Bone marrow (tissue), 2 donors: ENCODE measurements at places on chromosomes 7 and 10.
A peak's percentile ranks its signal among the peaks of the same experiment; 100 is the strongest.

DNA sequence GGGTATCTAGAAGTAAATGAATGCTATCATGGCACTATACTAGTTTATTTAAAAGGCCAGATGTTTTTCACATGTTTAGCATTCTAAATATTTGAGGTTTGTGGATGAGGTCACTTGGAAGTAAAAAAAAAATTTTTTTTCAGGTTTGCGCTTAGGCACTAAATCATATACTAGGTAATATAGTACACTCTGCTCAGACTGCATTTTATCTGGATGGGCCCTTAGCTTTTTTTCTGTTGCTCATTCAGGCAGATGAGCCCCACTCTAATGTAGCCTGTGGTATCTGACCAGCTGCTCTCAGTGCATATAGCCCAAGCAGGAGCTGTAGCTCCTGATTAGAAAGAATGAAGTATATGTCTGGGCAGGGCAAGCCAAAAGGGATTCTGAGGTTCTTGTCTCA is 210.1 kb downstream of the AUTS2 start:
- DNase-seq, result no peak

DNA sequence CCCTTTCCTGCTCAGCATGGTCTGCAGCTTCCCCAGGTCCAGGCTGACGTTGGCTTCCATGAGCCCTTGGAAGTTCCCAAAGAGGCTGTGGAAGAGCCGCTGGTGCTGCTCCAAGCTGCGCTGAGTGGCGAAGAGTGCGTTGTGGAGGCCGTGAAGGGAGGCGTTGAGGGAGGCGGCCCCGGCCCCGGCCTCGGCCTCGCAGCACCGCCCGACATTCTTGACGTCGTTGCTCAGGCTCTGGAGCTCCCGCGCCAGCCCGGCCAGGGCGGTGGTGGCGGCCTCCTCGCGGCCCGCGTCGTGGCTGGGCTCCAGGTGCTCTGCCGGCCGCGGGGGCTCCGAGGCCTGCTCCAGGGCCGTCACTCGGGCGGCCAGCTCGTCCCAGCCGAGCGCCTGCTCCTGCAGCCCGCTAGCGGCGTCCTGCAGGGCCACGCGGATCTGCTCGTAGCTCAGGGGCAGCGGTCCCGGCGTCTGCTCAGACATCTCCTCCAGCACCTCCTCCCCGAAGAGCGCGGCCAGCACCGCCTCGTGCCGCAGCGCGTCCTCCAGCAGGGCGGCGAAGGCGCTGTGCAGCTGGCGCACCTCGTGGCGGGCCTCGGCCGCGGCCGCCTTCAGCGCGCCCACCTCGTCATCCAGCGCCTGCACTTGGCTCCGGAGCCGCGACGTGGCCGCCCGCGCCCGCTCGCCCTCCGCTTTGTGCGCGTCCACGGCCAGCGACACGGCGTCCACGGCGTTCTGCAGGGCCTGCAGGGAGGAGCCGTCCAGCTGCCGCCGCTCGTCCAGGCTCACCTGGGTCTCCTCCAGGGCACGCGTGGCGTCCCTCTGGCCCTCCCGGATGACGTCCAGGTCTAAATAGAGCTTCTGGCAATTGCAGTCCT is 14.7 kb downstream of the MMRN2 start:
- no peak for DNase-seq

- DNase-seq, result no peak
These were observed 72.5 kb downstream of the SEMA3D start for GRCh38 chr7:85114342-85114741.

DNA sequence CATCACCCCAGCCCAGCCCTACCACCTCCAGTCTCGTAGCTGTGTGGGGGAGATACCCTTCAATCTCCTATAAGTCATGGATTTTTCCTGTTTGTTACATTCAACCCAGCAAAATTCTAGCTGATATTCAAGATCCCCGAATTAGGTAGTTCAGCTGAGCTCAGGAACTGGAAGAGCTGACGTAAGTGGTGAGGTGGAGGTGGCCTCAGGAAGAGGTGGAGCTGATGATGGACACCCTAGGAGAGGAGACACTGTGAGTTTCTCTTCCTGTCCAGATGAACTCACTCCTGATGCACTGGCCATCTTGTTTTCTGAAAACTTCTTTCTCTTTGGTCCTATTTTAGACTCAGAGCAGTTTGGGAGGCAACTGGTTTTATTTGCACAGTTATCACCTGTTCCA is 90.5 kb upstream of the PITRM1 start:
- no peak for DNase-seq

DNA sequence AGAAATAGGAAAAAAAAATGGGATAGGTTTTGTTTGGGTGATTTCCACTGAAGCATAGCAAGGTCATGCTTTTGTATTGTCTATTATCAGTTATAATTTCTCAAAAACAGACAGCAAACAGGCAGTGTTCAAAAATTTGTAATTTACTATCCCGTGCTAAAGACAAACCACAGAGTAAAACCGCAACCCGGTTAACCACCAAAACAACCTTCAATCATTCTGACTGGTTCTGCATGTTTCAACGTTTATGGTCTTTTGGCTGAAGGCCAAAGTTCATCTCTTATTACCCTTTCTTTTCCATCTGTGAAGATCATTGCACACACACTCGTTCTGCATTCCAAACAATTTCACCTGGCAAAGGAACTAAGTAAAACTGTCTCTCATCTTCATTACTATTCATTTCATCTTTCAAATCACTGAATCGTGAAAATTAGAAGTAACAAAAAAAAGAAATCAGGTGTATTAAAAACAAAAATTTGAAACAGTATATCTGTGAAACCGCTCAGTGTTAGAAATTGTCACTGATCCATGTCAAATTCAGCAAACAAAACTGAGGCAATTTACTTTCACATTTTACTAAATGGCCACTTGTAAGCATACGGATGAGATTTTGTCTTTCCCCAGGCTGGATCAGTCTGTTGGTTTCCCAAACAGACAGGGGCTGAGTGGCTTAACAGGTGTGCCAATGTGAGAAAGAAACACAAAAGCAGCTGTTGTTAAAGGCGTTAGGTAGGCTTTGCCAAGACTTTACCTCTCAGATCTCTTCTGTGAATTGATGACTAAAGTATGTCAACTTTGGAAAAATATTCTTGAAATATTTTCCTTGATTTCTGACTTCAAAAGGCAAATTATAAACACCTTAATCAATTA is 539.6 kb downstream of the CNTNAP2 start:
- DNase-seq, result peak; percentile 39

DNA sequence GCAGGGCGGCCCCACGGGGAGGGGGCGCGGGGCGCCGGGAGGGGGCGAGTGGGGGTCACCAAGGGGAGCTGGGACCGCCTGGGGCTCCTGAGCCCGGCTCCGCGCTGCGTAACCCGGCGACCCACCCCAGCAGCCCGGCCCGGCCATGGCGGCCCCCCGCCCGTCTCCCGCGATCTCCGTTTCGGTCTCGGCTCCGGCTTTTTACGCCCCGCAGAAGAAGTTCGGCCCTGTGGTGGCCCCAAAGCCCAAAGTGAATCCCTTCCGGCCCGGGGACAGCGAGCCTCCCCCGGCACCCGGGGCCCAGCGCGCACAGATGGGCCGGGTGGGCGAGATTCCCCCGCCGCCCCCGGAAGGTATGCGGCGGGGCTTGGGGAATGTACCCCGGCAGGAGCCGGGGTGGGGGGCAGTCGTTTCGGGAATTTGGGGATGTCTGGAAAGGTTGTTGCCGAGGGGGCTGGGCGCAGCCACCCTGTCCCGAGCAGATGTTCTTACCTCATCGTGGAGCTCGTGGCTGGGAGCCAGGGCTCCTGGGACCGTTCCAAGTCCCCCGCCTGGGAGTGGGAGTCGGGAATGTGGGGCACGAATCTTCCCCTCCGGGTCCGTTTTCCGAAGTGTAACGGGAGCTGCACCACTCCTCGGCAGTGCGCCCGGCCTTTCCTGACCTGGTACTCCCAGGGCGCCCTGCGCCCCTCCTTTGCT is 431 bp downstream of the ZYX start:
- no peak for DNase-seq

DNA sequence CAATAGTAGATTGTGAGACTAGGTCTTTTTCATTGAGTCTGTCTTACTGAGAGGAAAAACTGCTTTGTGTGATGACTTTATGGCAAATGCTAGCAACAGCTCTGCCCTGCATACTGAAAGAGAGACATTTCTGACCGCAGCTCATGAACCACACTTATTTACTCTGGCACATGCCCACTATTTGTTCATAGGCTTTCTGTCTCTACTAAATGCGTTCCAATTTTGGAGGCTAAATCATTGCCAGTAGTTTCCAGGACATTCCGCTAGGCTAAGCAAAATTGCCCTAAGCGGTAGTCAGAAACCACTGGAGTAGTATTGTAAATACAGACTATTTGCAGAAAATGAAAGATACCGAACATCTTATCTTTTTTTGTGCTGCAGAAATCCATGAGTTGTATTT is 55.6 kb upstream of the DLX6 start:
- no peak for DNase-seq

DNA sequence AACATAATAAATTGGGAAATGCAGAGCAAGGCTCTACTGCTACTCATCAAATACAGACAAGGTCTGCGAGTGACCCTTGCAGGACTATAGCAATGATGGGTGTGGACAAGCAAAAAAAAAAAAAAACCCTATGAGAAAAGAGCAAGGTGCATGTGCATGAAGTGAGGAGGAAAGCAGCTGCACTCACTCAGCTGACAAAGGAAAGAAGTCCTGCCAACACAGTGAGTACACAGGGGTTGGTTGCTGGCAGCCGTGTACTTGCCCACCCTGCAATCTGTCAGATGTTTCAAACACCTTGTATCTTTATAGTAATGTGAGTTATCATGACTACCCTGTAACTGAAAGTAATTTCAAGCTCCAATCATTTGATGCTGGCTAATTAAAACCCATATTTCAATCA is 20.5 kb downstream of the CHCHD3 start:
- DNase-seq, result no peak

DNA sequence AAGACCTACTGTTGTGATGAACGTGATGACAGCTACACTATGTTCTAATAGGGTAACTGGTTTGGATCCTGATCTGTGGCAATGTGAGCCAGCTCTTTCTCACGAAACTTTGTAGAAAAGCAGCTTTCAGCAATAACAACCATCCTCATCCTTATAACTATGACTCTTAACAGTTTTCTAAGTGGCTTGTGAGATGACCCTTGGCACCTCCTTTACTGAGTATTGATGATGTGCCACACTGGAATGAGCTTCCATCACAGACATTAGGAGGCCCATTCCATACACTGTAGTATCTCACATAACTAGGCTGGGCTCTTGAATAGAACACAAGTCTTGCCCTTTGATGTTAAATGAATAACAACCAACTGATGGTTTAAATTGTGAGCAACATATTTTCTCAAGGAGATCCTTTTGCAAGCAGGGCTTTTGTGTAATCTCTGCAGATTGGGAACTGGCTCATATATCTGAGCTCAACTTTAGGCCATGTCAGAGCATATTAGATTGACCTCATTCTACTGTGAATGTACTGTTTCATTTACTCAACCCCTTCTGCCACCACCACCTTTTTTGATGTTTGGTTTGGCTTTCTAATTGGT is 46.4 kb downstream of the MYPN start:
- no peak for DNase-seq

DNA sequence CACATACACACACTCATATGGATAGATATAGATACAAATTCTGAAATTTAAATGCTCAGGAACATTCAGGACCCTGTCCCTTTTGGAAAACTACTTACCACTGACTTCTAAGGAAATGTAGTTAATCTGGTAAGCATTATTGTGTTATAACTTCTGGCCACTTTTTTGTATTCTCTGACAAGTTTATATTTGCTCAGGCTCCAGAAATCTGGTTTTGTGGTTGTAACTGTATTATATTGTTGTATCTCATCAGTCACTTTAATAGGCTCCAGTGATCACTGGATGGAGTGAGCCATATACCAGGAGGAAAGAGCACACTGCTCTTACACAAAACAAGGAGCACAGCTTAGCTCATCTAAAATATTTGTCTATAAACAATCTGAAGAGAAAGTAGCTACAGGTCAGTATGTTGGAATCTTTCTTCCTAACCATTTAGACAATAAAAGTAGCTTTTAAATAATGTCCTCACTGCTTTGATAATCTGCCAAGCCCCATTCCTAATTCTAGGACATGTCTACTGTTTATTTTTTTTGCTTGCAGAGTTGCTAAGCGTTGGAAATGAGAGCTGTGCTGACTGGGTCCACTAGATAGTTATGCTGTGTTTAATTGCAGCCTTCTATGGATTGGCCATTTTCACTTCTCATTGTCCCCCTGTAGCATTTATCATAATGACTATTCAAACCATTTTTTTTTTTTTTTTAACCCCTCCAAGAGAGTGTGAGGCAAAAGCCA is 43.8 kb downstream of the SMNDC1 start:
- DNase-seq, result no peak

DNA sequence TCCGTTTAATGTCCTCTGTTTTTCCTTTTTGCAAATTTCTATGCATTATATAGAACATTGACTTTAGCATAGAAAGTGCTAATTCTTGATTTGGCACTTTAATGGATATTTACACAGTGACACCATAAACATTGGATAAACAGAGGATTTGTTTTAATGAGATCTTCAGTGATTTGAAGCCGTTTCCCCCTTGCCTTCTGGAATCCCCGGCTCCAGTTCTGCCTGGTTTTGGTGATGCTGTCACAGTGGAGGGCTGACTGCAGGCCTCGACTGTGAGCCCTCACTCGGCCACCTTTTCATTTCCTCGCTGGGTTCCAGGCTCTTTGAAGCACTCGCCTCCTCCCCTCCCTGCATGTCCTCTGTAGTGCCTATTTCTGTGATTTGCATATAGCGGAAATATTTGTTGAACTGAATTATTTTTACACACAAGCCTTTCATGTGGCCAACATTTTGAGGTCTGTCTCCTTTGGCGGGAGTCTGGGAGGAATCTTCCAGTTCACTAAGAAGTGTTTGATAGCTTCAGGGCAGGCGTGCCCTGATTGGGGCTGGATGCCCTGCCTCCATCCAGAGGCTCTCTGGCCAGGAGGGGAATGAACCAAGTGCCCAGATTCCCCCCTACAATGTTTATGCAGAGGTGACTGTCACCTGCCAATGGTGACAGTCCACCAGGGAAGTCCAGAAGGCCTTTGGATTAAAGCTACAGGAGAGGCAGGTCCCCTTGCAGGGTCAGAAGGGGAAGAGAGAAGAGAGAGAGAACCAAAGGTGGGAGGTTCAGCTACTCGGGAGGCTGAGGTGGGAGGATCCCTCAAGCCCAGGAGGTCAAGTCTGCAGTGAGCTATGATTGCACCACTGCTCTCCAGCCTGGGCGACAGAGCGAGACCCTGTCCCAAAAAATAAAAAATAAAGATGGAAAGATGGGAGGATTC is 67.5 kb downstream of the CUX1 start:
- DNase-seq, result no peak

GRCh38 chr10:33938001-33938400 is 603.5 kb upstream of the NRP1 start:
- DNase-seq, result no peak

GRCh38 chr10:10722422-10722821 is 295.2 kb upstream of the CELF2 start:
- no peak for DNase-seq

GRCh38 chr10:132423966-132424861 is 27.2 kb downstream of the PWWP2B start:
- DNase-seq, result no peak

GRCh38 chr10:122303271-122304053 is 32.4 kb downstream of the BTBD16 start:
- no peak for DNase-seq

GRCh38 chr10:74081192-74081803 is 69.3 kb downstream of the AP3M1 start:
- DNase-seq, result peak; percentile 35

GRCh38 chr10:30057894-30058556 is 1.4 kb downstream of the JCAD start:
- DNase-seq, result no peak

- DNase-seq, result no peak
These were observed 285 bp downstream of the CSTF2T start for GRCh38 chr10:51699145-51699474.
